Stimulated activated CD8-positive, alpha-beta memory T cell treated with anti-CD3 and anti-CD28 coated beads, Interleukin-7, amount 100 ng/mL, for 4 hours (primary cell): ENCODE measurements at places on chromosomes 6 and 20.

- no peak for DNase-seq
Measured at GRCh38 chr20:16477632-16478031, 95.6 kb downstream of the KIF16B start.

DNA sequence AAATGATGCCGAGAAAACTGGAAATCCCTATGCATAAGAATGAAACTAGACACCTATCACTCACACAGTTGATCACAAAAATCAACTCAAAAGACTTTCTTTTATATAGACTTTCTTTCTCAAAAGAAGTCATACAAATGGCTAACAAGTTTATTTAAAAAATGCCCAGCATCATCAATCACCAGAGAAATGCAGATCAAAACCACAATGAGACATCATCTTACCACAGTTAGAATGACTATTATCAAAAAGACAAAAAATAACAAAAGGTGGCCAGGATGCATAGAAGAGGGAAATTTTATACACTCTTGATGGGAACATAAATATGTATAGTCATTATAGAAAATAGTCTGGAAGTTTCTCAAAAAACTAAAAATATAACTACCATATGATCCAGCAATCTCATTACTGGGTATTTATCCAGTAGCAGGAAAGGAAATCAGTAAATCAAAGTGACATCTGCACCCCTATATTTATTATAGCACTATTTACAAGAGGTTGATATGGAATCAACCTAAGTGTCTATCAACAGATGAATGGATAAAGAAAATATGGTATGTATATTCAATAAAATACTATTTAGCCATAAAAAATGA lies 3.4 kb upstream of the RNF217 start:
- DNase-seq, result no peak

- no peak for DNase-seq
Measured at GRCh38 chr6:160102956-160103824, 18.4 kb upstream of the SLC22A1 start.

- no peak for DNase-seq
Measured at GRCh38 chr6:130159956-130160355, 62.8 kb downstream of the SAMD3 start.

- DNase-seq, result no peak
Measured at GRCh38 chr6:47483853-47484546, 6.4 kb downstream of the CD2AP start.

DNA sequence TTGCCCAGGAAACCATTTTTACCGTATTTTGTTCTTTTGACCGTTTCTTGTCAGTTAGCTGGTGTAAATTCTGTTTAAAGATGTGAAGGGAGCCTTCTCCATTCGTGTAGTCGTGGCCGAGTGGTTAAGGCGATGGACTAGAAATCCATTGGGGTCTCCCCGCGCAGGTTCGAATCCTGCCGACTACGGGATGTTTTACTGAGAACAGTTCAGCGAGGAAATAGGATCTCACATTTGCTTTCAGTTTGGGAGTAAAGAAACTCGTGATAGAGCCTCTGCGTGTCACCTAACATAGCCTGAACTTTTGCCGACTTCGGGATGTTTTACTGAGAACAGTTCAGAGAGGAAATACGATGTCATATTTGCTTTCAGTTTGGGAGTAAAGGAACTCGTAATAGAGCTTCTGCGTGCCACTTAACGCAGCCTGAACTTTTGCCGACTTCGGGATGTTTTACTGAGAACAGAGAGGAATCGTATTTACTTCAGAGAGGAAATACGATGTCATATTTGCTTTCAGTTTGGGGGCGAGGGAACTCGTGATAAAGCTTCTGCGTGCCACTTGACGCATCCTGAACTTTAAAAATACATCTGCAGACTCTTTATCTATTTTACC lies 5.9 kb upstream of the ZNF184 start:
- peak; percentile 73 for DNase-seq

- DNase-seq, result no peak
Measured at GRCh38 chr20:50394569-50394968, 115.6 kb upstream of the PTPN1 start.

GRCh38 chr6:147806697-147807096 lies 298.2 kb downstream of the SAMD5 start:
- no peak for DNase-seq

DNA sequence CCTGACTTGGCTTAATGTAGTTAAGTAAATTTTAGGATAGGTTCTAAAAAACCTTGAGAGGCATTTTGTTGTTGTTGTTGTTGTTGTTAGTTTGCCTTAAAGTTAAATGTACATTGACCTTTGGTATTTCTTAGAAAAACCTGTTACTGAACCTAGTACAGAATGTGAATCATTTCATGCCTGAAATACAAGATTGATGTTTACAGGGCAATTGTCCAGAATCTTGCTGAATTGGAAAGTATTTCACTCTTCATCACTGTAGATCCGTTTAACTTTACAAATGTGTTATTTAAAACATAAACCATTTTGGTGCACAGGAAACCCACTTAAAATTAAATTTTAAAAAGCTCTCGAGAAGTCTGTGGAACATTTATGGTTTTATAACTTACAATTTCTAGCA lies 75.0 kb downstream of the CEP57L1 start:
- no peak for DNase-seq

DNA sequence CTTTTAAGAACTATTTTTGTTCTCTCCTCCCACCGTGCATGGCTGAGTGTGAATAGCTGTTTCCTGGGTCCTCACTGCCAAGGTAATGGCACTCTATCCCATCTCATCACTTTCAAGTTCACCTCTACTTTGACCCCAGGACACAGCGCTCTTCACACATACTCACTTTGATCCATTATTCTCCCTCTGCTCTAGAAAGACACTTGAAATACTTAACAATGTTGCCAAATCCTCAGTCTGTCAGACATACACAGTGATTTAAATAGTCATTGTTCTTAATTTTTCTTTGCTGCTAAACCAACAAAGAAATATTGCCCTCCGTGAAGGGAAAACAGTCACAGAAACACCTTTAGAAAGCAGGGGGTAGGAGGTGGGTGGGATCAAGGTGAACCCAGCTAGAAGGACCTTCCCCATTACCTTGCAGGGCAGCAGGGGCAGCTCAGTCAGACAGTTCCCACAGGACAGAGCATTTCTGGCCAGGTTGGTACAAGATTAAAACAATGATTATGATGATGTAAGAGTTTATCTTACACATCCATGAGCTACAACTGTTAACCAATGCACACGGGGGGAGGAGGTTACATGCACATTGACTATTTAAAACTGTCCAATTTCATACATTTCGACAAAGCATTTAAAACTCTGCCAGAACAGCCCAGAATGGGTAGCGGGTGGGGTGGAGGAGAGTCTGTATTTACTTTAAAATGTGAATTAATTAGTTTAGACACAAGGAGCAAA lies 2.4 kb downstream of the SLC22A23 start:
- DNase-seq, result no peak

DNA sequence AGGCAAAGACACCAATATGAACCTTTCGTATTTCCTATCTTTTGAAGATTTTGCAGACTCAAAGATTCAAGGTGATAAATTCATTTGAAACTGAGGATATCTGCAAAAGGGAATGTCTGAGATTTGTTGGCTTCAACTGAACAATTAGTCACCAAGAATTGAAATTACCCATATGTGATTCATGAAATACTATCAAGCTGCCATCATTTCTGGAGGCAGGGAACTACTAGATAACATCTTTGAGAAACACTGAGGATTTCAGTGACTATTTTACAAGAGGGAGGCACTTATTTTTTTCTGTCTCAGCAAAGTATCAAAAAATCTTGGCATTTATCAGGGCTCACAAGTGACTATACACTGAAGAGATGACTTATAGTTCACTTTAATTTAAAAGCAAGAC lies 39.8 kb upstream of the MMS22L start:
- DNase-seq, result no peak

DNA sequence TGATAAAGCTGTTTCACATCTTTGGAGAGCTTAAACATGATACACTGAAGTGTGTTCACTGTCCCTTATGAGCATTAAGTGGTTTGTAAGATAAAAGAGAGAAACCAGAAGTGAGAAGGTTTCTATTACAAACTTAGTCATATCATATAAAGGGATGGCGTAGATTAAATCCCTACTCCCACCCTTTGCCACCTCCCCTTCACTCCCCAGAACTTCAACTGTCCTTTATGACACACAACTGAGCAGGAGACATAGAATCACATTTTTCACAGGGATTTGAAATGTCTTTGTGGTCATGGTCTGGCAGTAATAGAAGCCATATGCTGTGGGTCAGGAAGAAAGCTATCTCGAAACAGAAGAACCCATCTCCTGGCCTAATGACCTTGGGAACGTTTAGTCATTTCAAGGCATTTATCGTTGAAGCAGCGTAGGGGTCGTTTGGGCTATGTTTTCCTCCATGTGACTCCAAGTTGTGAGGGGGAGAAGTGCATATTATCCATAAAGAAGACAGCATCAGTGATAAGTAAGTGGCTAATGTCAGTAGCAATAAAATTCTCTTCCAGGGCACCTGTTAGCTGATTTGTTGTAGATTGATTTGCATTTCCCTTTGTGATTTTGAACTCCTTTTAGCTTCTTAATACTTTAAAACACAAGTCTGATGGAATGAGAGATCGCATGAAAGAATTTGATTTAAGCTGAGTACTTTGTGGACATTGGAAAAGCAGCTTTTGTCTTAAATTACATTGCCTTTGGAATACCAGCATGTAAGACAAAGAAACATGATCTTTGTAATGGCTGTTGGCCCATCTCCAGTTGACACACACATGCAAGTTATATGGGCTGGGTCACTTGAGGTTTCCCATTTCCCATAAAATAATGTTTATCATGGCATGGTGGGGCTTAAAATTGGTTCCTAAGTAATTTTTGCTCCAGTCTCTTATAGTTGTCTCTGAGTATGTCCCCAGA lies 501.5 kb upstream of the FLRT3 start:
- DNase-seq, result no peak
